ENCODE measurements at places on chromosomes 13 and 19.

DNA sequence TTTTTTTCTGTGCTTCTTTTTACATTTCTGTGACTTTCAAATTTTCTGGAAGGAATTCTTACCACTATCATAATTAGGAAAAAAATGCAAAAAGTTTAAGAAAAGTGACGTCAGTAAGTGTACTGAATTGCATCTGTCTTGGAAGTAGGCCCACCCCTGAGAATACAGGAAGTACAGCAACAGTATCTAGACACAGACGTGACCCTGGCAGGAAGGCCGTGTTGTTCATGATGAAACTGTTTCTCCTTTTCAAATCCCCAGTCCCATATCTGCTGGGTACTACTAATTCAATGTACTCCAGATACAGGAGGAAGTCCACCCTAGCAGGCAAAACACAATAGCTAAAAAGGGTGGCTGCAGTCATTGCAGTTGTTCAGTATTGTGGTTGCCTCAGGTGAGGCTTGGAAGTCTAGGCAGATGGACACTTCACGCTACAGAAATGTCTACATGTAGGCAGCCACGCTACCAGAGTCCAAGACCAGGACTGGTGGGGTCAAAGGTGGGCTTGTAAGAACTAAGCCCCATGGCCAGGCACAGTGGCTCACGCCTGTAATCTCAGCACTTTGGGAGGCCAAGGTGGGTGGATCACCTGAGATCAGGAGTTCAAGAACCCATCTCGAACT lies 49.6 kb upstream of the MED4 start:
- DNase-seq = no peak

- DNase-seq = no peak
These were observed 161.6 kb downstream of the KDM4B start for GRCh38 chr19:5130371-5131030.

GRCh38 chr13:93466502-93467036 lies 240.0 kb downstream of the GPC6 start:
- no peak for DNase-seq

GRCh38 chr19:15609261-15609660 lies 5.8 kb upstream of the CYP4F8 start:
- DNase-seq = no peak

DNA sequence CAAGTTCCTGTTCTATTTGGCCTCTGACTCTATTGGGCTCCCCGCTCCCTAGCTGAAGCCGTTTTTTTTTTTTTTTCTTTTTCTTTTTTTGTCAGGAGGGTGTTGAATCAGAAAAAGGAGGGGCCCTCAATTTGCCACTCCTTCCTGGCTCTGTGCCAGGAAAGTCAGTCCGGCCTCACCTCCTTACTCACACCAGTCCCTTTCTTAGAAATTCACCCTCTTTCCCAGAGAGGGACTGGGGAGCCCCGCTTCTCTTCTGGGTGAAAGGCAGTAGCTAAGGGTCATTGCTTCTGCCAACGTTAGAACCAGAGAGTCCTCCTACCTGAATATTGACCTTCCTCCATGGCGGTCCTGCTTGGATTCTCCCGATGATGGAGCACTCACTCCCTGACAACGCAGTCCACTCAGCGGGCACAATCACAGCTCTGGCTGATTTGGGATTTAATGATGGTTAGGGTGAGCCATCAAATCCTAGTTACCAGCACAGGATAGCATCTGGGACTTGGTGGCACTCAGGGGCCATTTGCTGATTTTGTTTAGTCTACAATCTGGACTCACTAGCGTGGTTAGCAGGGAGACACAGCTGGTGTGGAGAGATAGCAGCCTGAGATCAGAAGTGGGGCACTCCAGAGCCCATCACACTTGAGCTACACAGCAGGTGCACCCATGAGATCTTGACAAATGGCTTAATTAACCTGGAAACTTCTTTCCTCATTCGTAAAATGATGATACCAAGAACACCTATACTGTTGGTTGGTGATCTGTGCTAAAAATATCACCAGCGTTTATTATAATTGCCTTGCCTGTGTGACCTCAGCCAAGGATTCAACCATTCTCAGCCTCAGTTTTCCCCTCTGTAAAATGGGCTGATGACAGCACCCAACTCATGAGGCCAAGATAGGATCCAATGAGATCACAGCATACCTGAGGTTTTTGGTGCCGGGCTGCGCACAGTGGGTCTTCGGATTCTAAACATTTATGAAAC lies 2.2 kb downstream of the FCER2 start:
- no peak for DNase-seq

GRCh38 chr19:47444388-47444821 lies 25.1 kb upstream of the MEIS3 start:
- no peak for DNase-seq
